MG63 (cell line): ENCODE measurements at places on chromosomes 16 and 17.

- DNase-seq: no peak
These were observed 7.7 kb upstream of the C16orf78 start for GRCh38 chr16:49365711-49366509.

GRCh38 chr17:45261577-45262515 is at the start of gene SPATA32:
Gene SPATA32, minus strand, starts transcription at chr17:45262094. Its CDS starts 78 bp downstream, at chr17:45262016.
- no peak for DNase-seq

DNA sequence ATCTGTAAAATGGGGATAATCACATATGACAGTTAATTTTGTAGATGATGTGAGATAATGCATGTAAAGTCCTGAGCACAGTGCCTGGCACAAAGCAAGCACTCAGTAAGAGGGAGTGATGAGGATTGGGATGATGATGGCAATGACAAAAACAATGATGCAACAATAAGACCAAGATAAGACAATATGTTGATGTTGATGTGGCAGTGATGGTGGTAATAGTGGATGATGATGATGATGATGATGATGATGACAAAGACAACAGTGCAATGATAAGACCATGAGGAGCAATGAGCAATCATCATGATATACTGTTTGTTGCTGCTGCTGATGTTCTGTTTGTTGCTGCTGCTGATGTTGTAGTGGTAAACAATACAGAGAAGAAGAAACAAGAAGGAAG is 344.1 kb downstream of the NPIPA8 start:
- DNase-seq: no peak

GRCh38 chr16:70267516-70267915 is 15.8 kb upstream of the EXOSC6 start:
- DNase-seq: no peak

DNA sequence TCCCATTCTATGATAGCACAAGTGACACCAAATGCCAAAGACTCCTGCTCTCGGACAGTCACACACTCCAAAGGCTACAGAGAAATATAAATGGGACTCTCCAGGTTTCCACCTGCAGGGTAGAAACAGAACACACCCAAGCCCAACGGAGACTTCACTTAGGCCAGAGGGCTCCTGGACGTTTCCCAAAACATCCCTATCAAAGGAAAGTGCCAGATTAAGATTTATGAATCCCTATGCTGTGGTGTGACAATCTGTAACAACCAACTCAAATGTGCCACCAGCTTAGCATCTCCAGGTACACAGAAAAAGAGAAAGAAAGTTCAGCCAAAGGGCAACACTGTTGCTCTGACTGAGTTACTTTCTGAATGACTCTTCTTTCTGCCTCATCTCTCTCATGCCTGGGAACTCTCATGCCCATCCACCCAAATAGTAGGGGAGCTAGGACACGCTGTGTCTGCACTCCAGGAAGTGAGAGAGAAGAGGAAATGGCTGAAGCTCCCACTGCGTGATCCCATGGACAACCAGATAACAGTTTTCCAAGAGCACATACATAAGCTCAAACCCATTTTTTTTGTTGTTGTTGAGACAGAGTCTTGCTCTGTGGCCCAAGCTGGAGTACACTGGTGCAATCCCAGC is 49.7 kb downstream of the SMG6 start:
- no peak for DNase-seq

GRCh38 chr16:2086812-2087747 is 39.3 kb downstream of the TSC2 start:
- DNase-seq: no peak

- no peak for DNase-seq
These were observed 19.4 kb downstream of the CFDP1 start for GRCh38 chr16:75413951-75414350.

- peak; percentile 36 for DNase-seq
These were observed 47.2 kb downstream of the ANKRD11 start for GRCh38 chr16:89442990-89443726.

- DNase-seq: no peak
These were observed 21.9 kb downstream of the PARN start for GRCh38 chr16:14608111-14608566.

- DNase-seq: peak; percentile 90
These were observed at the start of gene TIMP2 for GRCh38 chr17:78925234-78925633. Gene TIMP2, minus strand, starts transcription at chr17:78925387. Its CDS starts 299 bp downstream, at chr17:78925088.

GRCh38 chr16:1014221-1014620 is 32.7 kb downstream of the SOX8 start:
- DNase-seq: no peak

- DNase-seq: no peak
These were observed 7.4 kb downstream of the ZNF750 start for GRCh38 chr17:82832411-82832810.

DNA sequence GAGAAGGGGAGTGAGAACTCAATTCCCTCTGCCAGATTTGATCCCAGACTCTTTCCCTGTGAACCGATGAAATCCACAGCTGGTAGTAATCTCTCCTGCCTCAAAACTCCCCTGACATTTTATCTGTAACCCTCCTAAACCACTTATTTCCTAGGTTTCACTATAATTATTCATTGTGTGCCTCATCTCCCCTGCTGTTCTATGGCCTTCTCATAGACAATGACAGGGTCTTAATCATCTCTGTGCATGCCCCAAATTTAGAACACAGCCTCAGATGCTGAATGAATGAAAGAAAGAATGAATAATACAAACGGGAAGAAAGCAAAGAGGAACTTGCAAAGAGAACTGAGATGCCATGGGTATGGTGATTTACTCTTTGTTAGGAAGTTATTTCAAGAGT is 451.1 kb downstream of the HS3ST3B1 start:
- no peak for DNase-seq

DNA sequence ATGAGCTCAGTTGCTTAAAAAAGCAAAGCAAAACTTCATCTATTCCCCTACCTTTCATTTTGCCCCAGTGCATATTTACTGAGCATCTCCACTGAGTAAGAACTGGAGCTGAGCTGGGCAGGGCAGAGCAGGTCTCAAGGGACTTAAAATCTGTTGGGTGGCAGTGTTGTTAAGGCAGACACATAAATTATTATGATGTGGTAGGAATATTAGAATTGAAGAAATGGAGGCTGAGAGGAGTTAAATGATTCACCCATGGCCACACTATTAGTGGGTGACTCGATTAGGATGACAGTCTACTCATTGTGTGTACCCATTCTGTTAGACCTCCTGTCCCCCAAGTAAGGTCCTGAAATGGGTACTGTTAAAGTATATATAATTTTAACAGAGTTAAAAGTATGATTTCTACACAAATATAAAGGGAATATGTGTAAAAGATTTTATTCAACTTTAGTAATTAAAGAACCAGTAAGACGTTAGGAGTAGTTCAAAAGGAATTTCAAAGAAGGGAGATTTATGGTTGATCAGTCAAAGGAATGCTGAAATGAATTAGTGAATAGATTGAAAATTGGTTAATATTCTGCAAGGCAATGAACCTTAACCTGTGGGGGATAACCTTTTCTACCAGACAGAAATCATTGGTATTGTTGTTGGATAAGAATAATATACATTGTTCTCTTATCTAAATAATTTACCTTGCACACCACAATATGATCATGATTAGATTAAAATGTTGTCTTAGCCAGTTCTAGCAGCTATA is 17.5 kb downstream of the ITGB3 start:
- no peak for DNase-seq

DNA sequence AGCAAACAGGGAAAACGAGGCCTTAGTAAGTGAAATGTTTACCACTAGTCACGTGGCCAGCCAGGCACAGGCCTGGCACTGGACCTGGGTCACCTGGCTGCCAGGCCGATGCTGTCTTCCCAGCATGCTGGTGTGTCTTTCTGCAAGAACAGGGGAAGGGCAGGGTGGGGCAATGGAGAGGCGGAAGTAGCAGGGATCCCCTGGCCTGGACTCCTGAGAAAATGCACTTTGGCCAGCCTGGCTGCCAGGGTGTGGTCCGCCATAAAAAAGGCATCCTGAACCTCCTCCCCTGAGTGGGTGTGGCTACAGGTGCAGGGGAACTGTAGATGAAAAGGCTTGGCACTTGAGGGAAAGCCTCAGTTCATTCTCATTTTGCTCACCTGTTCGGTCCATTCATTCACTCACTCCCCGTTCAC is 1.0 kb upstream of the ANKRD40CL start:
- DNase-seq: no peak

DNA sequence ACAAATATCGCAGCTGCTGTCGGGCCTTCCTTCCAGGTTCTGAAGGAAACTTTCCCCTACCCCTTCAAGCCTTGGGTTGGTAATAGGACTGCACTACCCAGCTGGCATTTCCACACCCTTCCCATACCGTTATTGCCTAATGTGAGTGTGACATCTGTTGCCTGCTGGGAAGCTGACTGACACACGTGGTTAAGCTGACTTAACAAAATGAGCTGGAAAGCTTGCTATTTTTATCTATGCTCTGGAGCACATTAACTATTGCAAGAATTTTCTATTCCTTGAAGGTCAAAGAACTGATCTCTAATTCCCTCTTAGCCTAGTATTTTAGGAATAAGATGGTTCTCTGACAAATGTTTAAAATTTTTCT is 79.5 kb downstream of the PMP22 start:
- DNase-seq: peak; percentile 13

- peak; percentile 16 for DNase-seq
These were observed 72.5 kb downstream of the RBFOX1 start for GRCh38 chr16:7405166-7405565.

DNA sequence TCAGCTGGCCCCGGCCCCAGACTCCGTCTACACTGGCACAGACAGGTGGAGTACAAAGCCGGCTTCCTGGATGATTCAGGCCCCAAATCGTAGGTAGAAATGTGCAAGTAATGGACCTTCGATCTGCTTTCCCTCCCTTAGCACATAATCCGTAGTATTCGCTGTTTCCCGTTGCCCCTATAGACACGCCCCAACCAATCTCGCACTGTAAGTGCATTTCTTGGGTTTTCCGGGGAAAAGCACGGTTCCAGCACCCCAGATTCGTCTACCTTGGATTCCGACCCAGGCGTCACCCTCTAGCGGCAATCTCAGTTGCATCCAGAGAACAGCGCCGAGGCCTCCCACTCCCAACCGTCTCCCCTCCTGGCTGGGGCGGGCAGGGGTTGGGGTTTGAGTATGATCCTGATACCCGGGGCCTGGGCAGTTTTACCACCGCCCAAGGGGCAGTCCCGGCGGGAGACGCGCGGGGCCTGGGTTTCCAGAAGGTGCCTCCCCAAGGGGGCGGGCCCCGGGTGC is 12.1 kb upstream of the FOXF1 start:
- peak; percentile 62 for DNase-seq

DNA sequence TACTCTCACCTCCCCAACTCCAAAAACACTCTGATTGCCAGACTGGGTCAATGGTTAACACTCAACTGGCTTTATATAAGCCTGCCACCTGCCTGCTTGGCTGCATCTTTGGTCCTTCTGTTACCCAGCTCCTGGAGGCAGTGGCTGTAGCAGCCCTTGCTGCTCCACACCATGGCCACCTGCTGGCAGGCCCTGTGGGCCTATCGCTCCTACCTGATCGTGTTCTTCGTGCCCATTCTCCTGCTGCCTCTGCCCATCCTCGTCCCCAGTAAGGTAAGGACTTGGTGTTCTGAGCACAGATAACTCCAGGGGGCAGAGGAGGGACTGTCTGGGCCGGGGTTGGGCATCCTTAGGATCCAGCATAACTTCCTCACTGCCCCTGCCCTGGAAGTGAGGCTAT is at the start of gene SLC13A2:
TSS of gene SLC13A2 (plus strand) at position 103 of the 400 bp plus-strand sequence. CDS start at position 172, 69 bp downstream.
- no peak for DNase-seq

DNA sequence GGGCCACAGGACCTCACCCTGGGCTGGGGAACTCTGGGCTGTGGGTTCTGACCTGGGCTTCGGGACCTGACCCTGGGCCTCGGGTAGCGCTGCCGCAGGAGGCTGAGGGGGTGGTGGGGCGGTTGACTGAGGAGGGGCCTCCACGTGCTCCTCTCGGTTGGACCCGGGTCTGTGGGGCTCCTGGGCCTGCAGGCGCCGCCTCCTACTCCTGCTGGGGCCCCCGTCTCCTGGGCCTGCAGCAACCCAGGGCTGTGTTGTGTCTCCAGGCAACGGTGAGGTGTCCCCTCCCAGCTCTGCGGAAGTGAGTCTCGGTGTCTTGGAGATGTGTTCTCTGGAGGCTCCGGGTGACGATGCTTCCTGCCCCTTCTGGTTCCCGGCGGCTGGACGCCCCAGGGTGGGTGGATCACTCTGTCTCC is 41.5 kb upstream of the GNG13 start:
- DNase-seq: no peak

DNA sequence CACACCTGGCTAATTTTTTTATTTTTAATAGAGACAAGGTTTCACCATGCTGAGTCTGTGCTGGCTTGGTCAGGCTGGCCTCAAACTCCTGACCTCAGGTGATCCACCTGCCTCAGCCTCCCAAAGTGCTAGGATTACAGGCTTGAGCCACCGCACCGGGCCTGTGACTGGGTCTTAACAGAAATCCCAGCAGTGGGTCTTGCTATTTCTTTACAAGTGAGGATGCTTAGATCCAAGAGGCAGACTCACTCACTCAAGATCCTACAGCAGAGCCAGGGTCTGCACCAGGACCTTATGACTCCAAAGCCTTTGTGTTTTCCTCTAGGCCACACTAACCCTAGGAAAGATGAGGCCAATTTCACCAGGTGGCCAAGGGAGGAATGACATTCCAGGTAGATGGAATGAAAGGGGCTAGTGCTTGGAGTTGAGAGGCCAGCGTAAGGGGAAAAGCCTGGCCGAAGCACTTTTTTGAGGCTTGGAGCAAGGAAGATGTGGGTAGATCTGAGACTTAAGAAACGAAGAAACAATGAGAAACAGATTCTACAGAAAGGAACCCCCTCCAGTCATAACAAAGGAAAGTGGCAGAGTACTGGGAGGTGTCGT is 5.7 kb upstream of the STAT5A start:
- no peak for DNase-seq

GRCh38 chr17:66920435-66920834 is 44.1 kb upstream of the CACNG4 start:
- DNase-seq: no peak

- no peak for DNase-seq
These were observed 58.8 kb downstream of the RPTOR start for GRCh38 chr17:80603396-80603795.

GRCh38 chr16:2428051-2428783 is 1.0 kb upstream of the CCNF start:
- peak; percentile 35 for DNase-seq

GRCh38 chr17:32596206-32596605 is 109.4 kb downstream of the CDK5R1 start:
- DNase-seq: no peak

- no peak for DNase-seq
These were observed 76.5 kb upstream of the ATP2A3 start for GRCh38 chr17:4040784-4041183.

- DNase-seq: peak; percentile 5
These were observed 134.2 kb downstream of the HS3ST2 start for GRCh38 chr16:22948058-22948602.

DNA sequence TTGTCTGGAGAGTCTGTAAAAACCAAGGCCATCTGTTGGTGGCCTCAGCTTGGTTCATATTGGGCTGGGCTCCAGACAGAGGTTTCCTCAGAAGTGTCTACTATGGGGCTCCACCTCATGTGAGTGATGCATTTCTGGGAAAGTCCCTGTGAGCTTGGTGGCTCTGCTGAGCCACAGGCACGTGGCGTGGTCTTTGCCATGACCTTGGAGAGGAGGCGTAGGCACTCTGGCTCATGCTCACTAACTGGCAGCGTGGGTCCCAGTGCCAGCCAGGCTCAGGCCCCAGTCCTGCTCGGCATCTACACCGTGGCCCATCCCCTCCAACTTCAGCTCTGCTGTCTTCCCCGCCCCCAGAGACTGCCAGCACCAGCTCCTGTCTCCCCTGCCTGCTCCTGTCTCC is 10.7 kb upstream of the SMTNL2 start:
- DNase-seq: no peak
